LoVo (cell line): ENCODE measurements at places on chromosomes 6 and 20.

DNA sequence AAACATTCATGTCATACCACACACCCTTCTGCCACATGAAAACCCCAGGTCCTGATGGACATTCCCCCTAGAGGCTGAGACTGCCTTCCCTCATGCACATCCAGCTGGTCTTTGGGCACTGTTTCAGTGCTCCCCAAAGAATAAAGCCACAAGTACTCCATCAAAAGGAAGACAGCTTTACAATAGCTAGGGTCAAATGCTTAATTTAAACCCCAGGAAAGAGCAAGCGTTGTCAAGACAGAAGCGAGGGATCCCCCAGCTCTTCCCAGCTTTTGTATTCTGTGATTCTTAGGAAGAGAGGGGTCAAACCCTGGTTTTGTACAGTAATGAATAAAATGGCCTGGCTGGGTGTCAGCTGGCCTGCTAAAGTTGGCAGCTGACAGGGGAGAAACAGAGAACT lies 82.4 kb upstream of the IYD start:
- DNase-seq = no peak

DNA sequence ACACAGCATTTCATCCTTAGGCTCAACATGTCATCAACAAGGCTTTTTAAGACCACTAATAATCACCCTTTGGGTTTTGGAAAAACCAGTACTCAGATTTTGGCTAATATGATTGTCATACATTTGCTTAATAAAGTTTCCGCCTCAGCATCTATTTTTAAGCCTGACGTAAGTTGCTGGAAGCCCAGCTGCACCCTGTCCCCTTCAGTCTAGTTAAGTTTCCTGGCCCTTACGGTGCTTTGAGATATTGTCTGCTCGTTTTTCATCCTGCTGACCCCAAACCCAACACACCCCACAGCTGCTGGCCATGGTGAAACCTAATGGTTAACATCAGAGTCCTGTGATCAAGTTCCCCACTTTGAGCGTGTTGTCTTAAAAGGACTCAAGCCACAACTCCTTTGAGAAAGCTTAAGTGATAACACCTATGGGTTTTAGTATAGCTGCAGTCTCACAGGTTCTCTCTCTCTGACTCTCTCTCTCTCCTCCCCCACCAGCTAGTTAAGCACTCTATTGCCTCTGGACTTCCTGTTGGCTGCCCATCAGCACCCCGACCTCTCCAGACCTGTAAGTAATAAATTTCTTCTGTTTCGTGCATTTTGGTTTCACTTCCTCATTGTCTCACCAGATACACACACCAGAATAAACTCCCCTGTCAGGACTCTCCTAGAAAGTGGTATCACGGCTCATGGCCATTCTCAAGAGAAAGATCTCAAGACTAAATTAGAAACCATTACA lies 802.0 kb downstream of the C6orf118 start:
- DNase-seq = no peak

- DNase-seq = no peak
Observed at GRCh38 chr6:136706430-136706829, 85.8 kb downstream of the MAP3K5 start.

- no peak for DNase-seq
Observed at GRCh38 chr6:132115714-132116366, 164.7 kb upstream of the CCN2 start.

DNA sequence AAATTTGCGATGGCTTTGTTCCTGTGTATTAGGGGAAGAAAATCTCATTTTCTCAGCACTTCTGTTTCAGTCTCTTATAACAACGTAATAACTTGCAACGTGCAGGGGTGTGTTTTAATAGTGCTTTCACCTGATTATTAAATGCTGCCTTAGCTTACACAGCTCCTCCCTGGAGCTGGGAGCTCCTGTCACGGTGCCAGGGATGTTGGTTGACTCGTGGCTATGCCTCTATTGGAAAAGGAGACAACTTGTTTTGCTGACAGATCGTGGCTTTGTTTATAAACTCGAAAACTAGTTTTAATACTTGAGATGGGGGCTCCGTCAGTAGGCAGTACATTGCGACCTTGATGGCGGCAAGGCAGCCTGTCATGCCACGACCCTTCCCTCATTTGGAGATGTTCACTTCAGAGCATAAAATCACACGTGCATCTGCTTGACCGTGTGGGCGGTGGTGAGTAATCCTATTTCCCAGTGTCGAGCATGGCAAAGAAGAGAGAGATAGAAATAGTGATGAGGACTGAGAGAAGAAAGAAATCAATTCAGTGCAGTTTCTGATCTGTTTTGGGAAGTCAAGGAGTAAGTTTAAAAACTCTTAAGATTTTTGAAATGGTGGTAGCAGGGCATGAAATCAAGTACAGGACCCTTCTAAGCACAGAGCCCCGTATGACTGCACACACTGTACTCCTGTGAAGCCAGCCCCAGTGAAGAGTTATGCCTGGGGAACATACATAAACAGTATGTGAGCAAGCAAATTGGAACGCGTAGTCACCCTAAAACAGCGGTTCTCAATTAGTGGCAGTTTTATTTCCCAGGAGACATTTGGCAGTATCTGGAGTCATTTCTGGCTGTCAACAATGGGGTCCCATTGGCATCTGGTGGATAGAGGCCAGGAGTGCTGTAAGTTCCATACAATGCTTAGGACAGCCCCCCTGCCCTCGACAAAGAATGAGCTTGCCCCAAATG lies 147.2 kb downstream of the DOK5 start:
- no peak for DNase-seq

DNA sequence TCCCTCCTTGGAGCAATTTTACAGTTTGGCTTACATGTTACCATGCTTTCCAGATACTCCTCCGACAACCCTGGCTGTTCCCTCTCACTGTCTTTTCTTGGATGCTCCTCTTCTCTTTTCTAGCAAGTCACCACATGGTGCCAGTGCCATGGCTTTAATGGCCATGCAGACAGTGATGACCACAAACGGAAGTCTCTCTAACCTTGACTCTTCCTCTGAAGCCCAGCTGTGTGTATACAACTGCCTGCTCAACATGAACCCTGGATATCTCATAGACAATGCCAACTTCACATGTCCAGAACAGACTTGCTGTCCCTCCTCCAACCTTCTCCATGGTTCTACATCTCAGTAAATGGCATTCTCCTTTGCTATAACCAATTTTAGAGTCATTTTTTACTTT lies 49.8 kb upstream of the NEDD9 start:
- DNase-seq = no peak

DNA sequence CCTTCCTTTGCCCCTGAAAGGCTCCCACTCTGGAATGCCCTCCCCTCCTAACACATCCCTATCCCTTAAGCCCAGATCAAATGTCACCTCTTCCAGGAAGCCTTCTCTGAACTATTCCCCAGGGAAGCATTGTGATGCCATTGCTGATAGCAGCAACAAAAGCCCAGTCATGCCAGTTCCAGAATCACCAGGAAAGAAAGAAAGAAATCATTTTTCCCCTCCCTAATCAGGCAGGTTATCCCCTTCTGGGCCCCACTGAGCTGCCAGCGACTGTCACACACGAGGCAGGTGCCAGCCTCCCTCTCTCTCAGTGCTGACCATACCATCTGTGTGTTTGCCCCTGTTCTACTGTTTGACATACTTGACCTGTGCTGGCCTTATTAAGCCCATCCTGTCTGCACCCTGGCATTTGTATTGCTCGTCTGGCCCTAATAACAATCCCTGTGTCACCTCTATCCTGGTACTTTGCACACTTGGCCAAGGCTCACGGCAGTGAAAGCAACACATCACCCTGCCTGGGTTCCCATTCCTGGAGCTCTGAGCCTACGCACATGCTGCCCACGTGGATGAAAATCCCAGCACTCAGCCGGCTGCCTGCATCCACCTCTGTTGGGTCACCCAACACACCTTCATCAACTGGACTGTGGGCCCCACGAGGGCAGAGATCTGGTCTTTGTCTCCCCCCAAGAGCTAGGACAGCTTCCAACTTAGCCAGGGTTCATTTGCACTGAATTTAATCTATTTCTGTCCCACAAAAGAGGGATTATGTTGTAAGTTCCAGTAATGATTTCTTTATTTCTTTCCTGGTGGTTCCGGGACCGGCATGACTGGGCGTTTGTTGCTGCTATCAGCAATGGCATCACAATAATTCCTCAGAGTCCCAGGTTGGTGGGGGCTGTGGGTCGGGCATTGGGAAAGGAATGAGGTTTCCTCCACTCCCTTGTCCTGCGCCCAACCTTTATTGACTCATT lies 5.3 kb upstream of the BPIFB1 start:
- peak; percentile 16 for DNase-seq

DNA sequence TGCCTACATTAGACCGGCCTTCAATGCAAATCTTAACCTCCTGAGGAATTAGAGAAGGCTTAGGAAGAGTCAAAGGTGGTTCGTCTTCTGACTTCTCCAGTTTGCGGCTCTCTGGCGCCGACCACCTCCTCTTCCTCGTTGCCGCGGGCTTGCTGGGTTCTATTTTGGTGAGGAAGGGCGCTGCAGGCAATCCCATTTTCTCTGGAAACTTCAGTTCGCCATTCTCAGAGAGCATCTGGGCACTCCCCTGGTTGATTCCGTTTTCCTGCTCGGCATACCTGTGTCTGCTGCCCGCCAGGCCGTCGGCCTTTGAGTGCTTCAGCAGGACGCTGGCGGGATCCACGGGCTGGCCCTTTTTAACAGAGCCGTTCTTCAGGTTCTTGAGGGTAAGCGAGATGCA lies 67.9 kb downstream of the GMPR start:
- no peak for DNase-seq

DNA sequence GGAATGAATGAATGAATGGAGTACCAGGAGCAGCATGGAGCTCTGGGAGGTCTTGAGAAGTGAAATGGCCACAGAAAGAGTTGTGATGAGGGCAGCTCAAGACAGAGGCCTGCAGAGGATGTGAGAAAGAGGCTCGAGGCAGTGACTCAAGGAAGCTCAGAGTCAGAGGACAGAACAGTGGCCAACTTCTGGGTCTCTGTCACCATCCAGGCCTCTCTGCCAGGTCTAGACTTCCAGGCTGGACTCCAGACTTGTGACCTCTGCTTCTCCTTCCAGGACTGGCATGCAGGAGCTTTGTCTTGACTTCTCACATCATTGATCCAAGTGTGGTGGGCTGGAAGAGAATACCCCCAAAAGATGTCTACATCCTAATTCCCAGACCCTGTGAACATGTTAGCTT lies 119.8 kb downstream of the TOX2 start:
- DNase-seq = no peak

- peak; percentile 58 for DNase-seq
Observed at GRCh38 chr6:13355043-13355945, 27.0 kb upstream of the TBC1D7 start.

DNA sequence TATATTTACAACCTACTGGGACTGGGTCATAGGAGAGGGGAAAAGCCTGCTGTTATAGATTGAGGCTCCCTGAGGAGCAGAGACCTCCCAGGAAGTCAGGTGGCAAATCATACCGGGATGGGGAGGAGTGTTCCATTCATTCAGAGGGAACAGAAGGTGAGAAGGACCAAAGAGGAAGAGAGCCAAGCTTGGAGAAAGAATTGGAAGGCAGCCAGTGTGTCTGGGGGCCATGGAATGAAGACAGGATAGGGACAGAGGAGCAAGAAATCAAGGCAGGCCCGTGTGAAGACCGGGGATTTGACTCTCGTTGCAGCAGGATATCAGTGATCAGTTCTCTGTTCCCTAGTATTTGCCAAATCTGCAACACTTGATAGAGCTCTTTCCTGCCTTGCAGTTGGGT lies 5.7 kb upstream of the ZNF217 start:
- DNase-seq = no peak

- DNase-seq = no peak
Observed at GRCh38 chr20:53846640-53847039, 223.8 kb downstream of the BCAS1 start.

- no peak for DNase-seq
Observed at GRCh38 chr6:13091192-13091591, 237.1 kb downstream of the TBC1D7 start.

DNA sequence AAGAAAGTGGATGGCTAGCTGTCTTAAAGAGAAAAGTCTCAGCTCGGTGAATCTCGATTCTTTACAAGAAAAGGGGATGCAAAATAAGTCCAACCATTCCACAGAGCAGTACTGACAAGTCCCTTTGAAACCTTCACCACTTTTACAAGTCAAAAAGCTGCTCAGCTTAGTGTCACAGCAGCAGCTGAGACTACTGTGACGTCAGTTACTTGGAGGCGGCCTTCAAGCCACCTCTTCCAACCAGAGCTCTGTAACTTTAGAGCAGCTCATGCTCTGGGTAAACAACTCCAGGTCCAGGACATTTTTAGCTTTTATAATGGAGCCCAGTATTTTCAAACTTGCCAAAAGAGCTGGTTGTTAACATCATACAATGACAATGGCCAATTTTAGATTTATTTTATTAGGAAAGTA lies at the start of gene KIAA0408:
Gene KIAA0408 (minus strand): TSS at position 159 of the 411 bp plus-strand sequence. CDS start 5,408 bp downstream, outside the sequence.
- no peak for DNase-seq

DNA sequence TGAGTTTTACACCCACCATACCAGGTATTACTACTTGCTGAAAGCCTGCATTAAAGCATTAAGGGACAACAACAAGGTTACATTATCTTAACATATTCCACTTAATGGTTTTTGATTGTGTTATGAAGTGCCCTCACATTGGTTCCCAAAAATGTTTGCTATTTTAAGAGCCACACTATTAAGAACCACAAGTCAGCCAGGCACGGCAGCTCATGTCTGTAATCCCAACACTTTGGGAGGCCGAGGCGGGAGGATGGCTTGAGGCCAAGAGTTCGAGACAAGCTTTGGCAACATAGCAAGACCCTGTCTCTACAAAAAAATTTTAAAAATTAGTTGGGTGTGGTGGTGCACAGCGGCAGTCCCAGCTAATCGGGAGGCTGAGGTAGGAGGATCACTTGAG lies 28.2 kb downstream of the ATXN1 start:
- DNase-seq = no peak

GRCh38 chr6:167738386-167738785 lies 88.3 kb upstream of the AFDN start:
- DNase-seq = no peak

GRCh38 chr6:2183246-2183645 lies 62.2 kb downstream of the GMDS start:
- DNase-seq = no peak

GRCh38 chr6:9647071-9647445 lies 767.8 kb downstream of the TFAP2A start:
- no peak for DNase-seq

- no peak for DNase-seq
Observed at GRCh38 chr20:40637176-40637575, 51.9 kb downstream of the MAFB start.

DNA sequence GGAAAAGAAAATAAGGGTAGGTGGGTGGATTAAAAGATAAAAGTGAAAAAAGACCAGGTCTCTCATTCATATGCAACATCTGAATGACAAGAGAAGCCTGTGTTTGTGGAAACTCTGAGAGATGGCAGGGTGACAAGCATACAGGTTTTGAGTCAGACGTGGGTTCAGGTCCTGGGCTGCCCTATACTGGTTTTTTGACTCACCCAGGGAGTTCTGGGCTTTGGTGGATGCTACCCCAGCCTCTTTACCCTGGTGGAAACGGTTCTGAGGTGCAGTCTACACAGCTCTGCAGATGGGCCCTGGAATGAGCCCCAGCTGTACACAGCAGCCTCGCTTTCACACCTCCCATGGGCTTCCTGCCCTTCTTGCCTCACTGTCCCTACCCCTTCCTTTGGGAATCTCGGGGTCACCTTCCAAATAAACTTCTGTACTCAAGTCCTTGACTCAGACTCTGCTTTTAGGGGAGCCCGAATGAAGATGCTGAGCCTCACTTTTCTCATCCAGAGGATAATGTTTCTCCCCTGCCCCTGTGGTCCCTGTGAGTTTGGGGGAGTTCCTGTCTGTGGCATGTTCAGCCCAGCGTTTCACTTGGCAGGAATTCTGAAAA lies 77.7 kb upstream of the CLDN20 start:
- no peak for DNase-seq

- peak; percentile 69 for DNase-seq
Observed at GRCh38 chr20:63911176-63911575, 16.2 kb downstream of the DNAJC5 start.
